ENCODE measurements at places on chromosomes 6 and 20.

DNA sequence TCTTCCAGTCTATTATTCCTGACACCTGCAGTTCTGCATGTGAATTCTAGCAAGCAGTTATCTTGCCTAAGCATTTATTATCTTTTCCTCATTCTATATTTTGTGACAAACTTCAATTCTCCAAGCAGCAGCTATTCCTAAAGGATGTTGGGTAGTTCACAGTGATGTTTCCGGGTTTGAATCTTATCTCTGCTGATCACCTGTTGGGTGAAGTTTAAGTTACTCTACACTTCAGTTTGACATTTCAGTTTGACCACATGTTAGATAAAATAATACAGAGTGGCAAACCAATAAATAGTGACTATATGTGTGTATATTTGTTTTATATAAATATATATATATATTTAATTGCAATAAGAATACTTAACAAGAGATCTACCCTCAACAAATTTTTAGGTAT is 168.6 kb downstream of the ADGRG6 start:
- DNase-seq = no peak

- no peak for DNase-seq
Observed at GRCh38 chr6:166952121-166952520, 4.2 kb downstream of the RNASET2 start.

GRCh38 chr6:30227242-30227722 is 14.1 kb upstream of the TRIM26 start:
- no peak for DNase-seq

GRCh38 chr6:38062066-38062465 is 242.5 kb downstream of the ZFAND3 start:
- DNase-seq = no peak

GRCh38 chr20:39092733-39093410 is 130.7 kb downstream of the DHX35 start:
- no peak for DNase-seq

DNA sequence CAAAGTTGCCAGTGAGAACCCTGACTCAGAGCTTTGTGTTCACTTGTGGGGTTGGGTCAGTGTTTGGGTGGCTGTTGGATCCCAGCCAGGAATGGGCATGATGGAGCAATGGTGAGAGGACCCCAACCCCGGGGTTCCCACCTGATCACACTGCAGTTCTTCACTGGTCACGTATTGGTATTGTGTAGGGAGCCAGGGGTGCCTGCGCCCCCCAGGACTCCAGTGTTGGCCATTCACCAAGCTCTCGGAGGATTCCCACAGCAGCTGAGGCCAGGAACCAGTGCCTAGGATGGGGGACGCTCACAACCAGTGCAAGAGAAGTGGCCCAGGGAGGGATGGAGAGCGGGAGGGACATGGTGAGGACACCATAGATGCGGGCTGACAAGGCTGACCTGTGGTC is 207.2 kb downstream of the CDH4 start:
- DNase-seq = no peak

DNA sequence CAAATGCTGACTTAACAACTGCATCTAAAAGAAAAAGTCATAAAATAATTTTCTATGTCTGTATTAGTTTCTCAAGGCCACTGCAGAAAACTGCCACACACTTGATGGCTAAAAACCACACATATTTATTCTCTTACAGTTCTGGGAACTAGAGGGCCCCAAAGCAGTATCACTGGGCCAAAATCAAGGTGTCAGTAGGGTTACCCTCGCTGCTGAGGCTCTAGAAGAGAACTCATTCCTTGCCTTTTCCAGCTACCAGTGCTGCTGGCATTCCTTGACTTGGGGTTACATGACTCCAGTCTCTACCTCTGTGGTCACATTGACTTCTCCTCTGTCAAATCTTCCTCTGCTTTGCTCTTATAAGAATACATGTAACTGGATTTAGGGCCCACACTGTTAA is 124.6 kb upstream of the THEMIS start:
- no peak for DNase-seq

- DNase-seq = no peak
Observed at GRCh38 chr20:22770241-22770800, 185.9 kb upstream of the FOXA2 start.

- DNase-seq = no peak
Observed at GRCh38 chr20:63345328-63346100, 15.6 kb downstream of the CHRNA4 start.

DNA sequence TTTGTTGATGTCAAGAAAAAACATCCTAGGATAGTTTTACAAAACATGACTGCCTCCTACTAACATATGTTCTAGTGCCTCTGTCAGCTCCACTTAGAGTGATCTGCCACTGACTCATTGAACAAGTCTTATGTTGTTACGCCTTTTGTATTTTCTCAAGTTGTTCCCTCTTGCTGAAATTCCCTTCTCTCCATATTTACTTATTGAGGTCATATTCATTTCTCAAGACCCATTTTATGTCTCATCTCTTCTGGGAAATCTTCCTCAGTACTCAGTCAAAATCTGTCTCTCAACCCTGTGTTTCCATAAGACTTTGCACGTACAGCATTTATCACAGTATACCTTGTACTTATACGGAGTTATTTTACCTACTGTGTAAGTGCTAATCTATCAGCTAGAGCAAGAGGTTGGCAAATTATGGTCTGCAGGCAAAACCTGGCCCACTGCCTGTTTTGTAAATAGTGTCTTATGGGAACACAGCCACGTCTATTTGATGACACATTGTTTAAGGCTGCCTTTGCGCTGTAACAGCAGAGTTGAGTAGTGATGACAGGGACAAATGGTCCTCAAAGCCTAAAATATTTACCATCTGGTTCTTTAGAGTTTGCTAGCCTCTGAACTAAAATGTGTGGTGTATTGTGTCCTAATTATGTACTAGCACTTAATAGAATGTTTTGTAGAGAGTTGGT is 83.4 kb downstream of the ADGRB3 start:
- no peak for DNase-seq

GRCh38 chr6:157571269-157571668 is 190.3 kb downstream of the ZDHHC14 start:
- DNase-seq = no peak

DNA sequence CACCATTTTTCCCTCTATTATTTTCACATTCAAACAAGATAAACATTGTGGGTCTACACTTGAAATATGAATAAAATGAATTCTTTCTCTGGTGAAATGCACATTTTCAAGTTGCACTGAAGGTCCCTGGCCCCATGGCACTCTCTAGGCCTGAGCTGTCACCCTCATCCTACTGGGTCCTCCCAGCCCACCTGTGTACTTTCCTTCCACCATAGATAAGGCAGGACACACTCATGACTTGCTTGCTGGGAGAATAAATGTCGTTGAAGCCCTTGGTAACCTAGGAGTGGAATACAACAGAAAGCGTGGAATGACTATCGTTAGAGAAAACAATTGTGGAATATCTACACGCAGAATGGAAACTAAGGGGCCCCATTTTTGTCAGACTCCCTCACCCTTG is 101.0 kb upstream of the QKI start:
- no peak for DNase-seq

GRCh38 chr20:62405108-62405980 is 1.7 kb downstream of the CABLES2 start:
- peak; percentile 52 for DNase-seq

- DNase-seq = no peak
Observed at GRCh38 chr6:1575210-1576041, 34.3 kb upstream of the FOXC1 start.

DNA sequence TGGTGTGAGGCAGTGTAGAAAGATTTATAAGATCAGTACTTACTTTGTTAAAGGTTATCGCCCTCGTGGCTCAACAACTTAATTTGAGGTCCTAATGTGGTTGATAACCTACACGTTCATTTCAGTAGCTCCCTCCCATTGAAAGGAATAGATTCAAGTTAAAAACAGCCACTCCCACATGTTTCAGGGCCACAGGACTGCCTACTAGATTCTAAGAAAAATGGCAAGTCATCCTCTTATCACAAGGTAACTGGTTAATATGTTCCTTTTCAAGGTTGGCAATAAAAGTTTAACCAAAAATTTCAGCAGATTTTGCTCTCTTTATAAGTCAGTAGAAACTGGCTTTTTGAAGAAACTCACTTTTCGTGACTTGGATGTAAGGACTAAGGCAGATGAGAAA is 17.1 kb downstream of the GSTA2 start:
- no peak for DNase-seq

DNA sequence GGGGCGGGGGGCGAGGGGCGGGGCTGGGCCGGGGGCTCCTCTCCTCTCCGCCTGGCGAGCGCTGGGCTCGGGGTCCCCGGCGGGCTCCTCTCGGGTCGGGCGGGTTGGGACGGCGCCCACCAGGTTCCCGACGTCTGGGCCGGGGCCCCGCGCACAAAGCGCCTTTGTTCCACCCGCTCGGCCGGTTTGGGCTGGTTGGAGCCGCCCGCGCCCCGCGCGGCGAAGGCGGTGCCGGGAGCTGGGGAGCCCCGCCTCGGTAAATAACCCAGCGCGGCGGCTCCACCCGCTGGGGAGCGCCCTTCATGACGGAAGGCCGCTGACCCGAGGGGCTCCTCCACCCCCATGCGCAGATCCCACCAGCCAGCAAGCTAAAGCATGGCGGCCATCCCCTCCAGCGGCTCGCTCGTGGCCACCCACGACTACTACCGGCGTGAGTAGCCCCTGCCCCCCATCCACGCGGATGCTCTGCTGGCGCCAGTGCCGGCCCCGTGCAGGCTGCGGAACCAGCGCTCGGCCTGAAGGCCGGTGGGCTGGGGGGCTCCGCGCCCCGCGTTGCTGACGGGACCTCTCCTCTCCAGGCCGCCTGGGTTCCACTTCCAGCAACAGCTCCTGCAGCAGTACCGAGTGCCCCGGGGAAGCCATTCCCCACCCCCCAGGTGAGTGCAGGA is 503 bp downstream of the PPDPF start:
- DNase-seq = peak; percentile 97

- no peak for DNase-seq
Observed at GRCh38 chr6:137013738-137014602, 30.8 kb downstream of the IL20RA start.

DNA sequence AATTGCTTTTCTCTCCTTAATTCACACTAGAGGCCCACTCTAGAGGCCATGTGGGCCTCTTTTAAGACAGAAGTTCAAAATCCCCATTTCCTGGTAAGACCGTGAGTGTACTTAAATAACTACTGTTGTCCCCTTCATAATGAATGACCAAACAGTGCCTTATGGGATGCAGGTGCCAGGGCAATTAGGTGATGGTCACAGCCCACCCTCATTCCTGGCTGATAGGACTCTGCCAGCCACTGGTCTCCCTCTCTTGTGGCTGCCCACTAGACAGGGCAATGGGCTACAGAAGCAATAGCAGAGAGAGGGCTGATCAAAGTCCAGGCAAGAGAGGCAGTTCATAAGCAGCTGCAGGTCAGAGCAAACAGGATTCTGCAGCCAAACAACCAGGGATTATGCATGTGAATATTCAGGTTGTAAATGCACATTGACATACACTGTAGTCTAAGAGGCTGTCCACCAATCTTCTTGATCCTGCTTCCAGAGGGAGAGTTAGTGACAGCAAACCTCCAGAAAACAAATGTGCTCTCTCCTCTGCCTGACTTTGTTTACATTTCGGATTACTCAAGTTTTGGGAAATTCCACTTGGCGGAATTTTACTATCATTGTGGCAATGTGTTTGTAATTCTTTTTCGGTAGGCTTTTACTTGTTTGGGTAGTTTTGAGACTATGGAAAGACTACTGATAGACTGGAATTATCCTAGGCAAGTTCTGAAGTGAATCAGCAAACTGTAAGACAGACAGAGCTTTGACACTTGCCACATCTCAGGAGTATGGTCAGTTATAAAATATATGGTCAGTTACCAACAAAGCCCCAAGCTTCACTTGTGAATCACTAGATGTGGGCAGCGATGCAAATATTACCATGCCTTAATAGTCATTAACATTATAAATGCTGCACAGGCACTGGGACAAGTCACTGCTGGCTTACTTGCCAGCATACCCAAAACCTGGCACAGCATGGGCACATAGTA is 12.8 kb downstream of the PTPRK start:
- no peak for DNase-seq

DNA sequence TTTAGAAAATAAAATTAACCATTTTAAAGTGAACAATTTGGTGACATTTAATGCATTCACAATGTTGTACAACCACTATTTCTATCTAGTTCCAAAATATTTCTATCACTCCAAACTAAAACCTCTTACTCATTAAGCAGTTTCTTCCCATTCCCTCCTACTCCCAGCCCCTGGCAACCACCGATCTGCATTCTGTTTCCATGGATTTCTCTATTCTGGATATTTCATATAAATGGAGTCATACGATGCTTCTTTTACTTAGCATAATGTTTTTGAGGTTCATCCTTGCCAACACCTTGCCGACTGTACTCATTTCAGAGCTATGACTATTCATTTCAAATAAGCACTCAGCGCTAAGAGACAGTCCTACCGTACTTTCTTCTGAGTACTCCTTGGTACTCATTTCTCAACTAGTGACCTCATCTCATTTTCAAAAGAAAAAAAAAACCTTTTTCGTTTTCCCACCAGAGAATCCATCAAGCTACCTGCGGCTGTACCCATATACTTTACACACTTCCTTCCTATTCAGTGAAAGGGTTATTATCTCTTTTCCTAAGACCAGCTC is 259.2 kb downstream of the UTRN start:
- no peak for DNase-seq

DNA sequence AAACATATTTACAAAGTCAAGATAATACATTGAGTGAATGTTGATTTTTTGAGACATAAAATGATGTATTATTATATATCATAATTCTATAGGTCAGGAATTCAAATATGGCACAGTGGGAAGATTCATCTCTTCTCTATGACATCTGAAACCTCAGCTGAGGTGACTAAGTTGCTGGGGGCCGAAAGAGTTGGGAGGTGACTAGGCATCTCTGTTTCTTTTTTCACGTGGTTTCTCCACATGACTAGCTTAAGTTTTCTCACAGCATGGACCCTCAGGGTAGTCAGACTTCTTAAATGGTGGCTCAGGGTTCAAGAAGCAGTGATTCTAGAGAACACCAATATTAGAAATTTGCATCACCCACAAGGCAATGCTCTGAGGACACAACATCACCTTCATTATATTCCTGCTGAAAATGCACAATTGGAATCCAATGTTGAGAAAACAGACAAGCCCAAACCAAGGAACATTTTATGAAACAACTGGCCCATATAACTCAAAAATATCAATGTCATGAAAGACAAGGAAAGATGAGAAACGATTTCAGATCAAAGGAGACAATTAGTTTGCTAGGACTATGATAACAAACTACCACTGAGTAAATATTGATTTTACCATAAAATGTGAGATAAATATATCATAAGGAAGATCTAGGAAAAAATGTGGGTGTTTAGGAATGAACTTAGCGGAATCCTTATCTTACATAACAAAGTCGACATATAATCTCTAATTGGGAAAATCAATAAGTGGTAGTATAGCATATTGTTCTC is 273.3 kb upstream of the IRAK1BP1 start:
- DNase-seq = no peak

- no peak for DNase-seq
Observed at GRCh38 chr6:108083349-108083748, 8.8 kb upstream of the OSTM1 start.

DNA sequence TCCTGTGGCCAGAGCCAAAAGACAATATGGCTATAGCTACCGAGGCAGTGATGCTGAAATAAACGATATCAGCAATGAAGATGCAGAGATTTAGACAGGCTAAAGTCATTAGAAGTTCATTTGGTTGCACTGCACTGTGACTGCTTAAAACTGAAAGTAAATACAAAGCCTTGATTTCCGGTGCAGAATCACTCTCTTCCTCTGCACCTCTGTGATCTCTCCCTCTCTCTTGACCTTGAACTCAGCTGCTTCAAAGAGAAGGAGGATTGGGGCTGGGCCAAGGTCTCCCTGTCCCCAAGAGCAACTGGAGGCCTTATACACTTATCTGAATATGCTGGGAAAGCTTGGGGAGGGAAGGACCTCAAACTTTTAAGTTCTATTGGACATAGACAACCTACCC is 34.6 kb upstream of the SPACA1 start:
- DNase-seq = no peak

Data from upper lobe of left lung (tissue), 6 donors.